MM.1S (cell line): ENCODE measurements at places on chromosomes 4 and X.

GRCh38 chr4:21656832-21657231 is 291.7 kb downstream of the KCNIP4 start:
- DNase-seq: no peak

DNA sequence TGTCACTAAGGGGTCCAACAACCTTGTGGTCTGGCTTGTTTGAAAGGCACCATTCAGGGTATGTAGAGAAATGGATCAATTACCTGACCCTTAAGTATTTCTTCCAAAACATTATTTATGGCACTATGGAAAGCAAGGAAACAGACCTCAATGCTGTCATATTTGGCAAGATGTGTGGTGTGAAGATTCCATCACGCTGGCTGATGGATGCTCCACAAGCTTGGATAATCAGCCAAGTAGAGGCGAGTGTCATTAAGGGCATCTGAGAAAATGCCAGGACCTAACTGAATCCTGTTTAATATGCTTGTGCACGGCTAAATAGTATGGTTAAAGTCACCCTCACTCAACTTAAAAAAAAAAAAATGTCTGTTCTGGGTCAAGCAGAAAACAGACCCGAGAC is 120.7 kb downstream of the COMMD8 start:
- DNase-seq: no peak

- no peak for DNase-seq
Observed at GRCh38 chr4:45776146-45776545, 347.7 kb downstream of the GABRG1 start.

- DNase-seq: peak; percentile 55
Observed at GRCh38 chrX:154714925-154715324, 36.0 kb downstream of the GAB3 start.

DNA sequence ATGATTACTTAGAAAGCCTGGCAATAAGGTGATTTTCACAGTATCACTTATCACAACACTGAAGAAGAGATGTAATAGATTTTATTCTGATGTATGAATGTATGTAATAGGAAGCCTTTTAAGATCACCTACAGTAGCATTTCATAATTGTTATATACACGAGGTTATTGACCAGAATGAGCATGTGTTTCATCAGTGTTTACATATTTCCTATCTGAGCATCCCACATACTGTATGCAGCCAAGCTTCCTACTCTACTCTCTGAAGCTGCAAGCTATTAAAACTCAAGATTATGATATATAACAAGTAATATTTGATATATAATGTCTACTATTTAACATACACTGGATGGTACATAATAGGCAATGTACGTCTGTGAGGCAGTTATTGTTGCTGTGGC is 190.9 kb upstream of the S100G start:
- DNase-seq: no peak

GRCh38 chr4:11429699-11430045 is 978 bp upstream of the HS3ST1 start:
- DNase-seq: no peak

- DNase-seq: no peak
Observed at GRCh38 chr4:84862064-84862463, 104.4 kb downstream of the WDFY3 start.

GRCh38 chrX:12988797-12989196 is 13.9 kb downstream of the TMSB4X start:
- no peak for DNase-seq

DNA sequence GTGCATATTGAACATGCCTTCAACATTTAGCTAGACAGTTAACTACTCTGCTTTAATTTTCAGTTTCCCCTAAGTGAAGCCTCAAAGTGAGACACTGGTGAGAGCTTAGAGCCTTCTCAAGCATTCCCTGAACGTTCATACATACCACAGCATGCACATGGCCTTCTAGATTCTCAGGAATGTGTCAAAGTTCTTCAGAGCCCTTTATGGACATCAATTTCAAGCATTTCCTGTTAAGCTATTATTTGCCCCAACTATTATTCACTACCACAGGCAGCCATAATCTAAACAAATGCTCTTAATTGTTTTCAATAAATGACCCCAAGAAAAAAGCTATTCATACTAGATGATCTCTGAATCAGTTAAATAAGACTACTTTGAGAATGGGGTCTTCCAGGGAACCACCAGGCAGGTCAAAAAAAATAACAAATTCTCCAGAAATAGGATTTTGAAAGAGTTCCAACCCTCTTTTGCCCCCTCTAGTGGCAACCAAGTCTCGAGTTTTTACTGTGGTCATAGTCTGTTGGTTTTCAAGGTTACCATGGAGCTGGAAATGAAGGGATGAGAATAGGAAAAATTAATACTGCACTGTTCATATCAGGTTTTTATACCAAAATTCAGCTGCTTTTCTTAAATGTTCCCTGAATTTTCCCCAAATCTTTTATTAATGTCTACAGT is 235.4 kb downstream of the RAB28 start:
- DNase-seq: peak; percentile 11

DNA sequence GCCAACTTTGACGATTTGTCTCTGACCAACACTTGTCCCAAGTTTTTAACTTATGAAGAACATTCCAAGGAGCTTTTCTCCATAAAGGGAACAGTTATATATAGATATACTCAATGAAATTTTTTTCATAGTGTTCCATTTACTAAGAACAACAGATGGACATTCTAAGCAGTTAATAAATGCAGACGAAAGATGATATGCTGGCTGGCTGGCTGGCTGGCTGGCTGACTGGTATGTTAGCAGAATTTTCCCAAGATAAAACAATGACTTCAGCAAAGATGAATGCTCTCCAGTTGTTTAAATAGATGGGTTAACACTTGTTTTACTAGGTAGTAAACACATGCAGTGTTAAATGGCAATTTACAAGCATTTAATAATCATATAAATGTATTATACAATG is 62.2 kb downstream of the SPANXN3 start:
- DNase-seq: no peak

GRCh38 chr4:15478724-15479088 is 9.0 kb downstream of the CC2D2A start:
- DNase-seq: no peak

- DNase-seq: peak; percentile 38
Observed at GRCh38 chrX:63275127-63275526, 76.0 kb downstream of the SPIN4 start.

GRCh38 chrX:109914114-109914849 is 88.6 kb upstream of the TMEM164 start:
- DNase-seq: no peak

DNA sequence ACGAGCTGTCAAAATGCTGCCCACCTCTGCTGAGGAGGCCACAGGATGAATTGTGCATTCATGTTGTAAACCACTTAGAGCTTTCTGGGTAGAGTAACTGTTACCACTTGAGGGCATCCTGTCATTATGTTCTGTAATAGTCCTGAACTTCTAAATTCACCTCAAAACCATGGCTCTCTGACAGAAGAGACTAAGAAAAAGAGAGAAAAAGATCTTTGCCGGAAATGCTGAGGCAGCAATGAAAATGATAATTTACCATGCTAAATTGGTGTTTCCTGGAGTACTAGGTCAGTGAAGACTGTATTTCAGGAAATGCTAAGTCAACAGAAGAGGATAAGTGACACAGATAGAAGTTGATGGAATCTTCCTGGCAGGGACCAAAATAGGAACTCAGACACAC is 942.3 kb upstream of the SLIT2 start:
- DNase-seq: peak; percentile 81

- no peak for DNase-seq
Observed at GRCh38 chr4:1055721-1056590, 44.5 kb downstream of the FGFRL1 start.

DNA sequence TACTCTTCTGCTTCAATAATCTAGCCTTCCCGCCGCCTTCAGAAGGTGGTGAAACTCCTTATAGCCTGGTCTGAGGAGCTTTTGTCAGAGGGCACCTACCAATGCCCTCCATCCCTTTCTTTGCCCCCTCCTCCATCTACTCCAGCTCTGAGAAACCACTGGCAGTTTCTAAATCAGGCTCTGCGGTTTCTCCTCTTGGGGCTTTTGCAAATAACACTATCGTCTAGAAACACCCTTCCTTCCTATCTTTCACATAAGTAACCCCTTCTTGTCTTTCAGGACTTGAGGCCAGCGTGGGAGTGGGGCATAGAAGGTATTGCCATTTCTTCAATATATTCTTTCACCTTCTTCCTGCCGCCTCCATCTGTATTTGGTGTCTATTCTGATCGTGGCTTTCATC is 1.2 kb upstream of the EFHC2 start:
- DNase-seq: peak; percentile 6

DNA sequence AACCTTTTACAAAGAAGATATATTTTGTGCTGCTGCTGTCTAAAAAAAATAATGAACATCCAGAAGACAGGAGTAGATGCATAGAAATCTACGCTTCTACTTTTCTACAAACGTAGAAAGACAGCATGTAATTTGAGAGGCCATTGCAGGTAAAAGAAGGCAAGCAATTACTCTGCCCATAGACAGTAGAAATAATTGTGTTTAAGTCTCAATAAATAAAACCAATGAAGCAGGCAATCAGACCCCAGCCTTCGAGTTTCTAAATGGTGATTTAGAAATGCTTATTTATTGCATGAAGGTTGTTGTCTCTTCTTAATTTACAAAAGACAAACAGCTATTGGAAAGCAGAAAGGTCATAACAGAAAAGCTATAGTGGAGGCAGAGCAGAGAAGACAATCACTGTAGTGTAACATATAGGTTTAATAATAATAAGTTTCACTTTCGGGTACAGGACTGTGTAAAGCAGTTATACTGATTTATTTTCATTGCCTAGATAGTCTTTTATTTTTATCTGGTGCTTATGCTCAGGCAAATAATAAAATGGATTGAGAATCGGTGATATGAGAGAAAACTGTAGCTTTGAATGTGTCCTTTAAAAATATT is 123.0 kb upstream of the TACR3 start:
- DNase-seq: no peak
